ENCODE measurements at places on chromosomes 11 and 22. TPM values are rescaled to one million over a fixed set of nuclear protein-coding genes. Genes with fewer than 3 reads are reported as not detected.

The TMPRSS4 gene
- polyA plus RNA-seq, result not detected

The MS4A3 gene
- polyA plus RNA-seq, result 0.60 TPM

The CARD16 gene
- polyA plus RNA-seq, result 268 TPM

The TMEM191B gene
- 1.9 TPM for polyA plus RNA-seq

The ST14 gene
- polyA plus RNA-seq, result not detected

The POTEH gene
- polyA plus RNA-seq, result not detected

The SLC15A3 gene
- not detected for polyA plus RNA-seq

The KCNE3 gene
- not detected for polyA plus RNA-seq

The FDXACB1 gene
- 6.4 TPM for polyA plus RNA-seq

The VWA5A gene
- 5.3 TPM for polyA plus RNA-seq

The FAM180B gene
- polyA plus RNA-seq, result not detected

The TRIM66 gene
- polyA plus RNA-seq, result 0.43 TPM

The DSCAML1 gene
- polyA plus RNA-seq, result not detected

The PRDM11 gene
- 3.1 TPM for polyA plus RNA-seq

The OR52B4 gene
- not detected for polyA plus RNA-seq

The CABP7 gene
- polyA plus RNA-seq, result not detected

The ABCG4 gene
- not detected for polyA plus RNA-seq

The DENND6B gene
- 0.67 TPM for polyA plus RNA-seq

The OR51A4 gene
- polyA plus RNA-seq, result not detected

The TMPRSS5 gene
- not detected for polyA plus RNA-seq

The ABTB2 gene
- polyA plus RNA-seq, result 0.05 TPM

The APOBEC3C gene
- polyA plus RNA-seq, result 255 TPM

The PRAME gene
- not detected for polyA plus RNA-seq

The PGGHG gene
- 9.8 TPM for polyA plus RNA-seq

The RAC2 gene
- 1,206 TPM for polyA plus RNA-seq

The MUC2 gene
- not detected for polyA plus RNA-seq

The SAA1 gene
- not detected for polyA plus RNA-seq

The PHOX2A gene
- not detected for polyA plus RNA-seq

The C11orf91 gene
- polyA plus RNA-seq, result not detected

The GSTT2B gene
- polyA plus RNA-seq, result not detected

The PDE3B gene
- 39.8 TPM for polyA plus RNA-seq

The NTM gene
- polyA plus RNA-seq, result not detected

The KRTAP5-1 gene
- not detected for polyA plus RNA-seq

The OR51B4 gene
- not detected for polyA plus RNA-seq

The OR51G2 gene
- not detected for polyA plus RNA-seq

The ARAP1 gene
- polyA plus RNA-seq, result 39.8 TPM

The DAGLA gene
- polyA plus RNA-seq, result not detected

The C22orf31 gene
- polyA plus RNA-seq, result not detected

The SRRD gene
- 28.5 TPM for polyA plus RNA-seq

The TM7SF2 gene
- 11.1 TPM for polyA plus RNA-seq

The YPEL4 gene
- polyA plus RNA-seq, result 0.37 TPM

The TBX1 gene
- not detected for polyA plus RNA-seq

The SYT9 gene
- polyA plus RNA-seq, result not detected

The SCUBE2 gene
- polyA plus RNA-seq, result not detected

All from CD8-positive, alpha-beta memory T cell (primary cell).